ENCODE measurements at places on chromosomes 7 and 10.

DNA sequence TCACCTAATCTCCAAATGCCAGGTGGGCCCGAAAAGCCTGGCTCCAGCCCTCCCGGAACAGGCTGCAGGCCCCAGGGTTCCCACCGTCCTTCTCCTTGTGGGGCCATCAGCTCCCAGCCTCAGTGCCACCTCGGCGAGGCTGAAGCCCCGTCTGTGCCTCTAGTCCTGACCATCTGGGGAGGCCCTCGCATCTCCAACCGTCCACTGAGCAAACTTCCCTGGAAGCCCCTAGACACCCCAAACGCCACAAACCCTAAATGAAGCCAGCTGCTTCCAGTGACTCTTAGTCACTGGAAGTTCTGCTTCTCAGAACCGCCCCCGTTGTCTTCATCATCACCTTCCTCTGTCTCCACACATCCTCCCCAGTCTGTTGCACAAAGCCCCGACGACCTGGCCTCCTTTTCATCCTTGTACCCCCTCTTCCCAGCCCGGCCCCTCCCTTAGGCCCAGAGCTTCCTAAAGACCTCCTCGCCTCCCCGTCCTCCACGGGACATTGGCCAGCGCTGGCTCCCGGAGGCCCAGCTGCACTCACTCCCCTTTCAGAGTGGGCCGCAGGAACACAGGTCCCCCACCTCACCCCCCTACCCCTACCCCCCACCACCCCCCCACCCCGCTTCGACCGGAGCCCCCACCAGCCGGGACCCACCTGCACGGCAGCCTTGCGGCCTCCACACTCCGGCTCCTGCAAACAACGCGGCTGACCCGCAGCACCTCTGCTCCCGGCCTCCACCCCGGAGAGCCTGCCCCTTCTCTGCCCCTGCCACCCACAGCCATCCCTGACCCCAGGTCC lies 1.1 kb upstream of the DIP2C start:
- DNase-seq, result peak; percentile 31

DNA sequence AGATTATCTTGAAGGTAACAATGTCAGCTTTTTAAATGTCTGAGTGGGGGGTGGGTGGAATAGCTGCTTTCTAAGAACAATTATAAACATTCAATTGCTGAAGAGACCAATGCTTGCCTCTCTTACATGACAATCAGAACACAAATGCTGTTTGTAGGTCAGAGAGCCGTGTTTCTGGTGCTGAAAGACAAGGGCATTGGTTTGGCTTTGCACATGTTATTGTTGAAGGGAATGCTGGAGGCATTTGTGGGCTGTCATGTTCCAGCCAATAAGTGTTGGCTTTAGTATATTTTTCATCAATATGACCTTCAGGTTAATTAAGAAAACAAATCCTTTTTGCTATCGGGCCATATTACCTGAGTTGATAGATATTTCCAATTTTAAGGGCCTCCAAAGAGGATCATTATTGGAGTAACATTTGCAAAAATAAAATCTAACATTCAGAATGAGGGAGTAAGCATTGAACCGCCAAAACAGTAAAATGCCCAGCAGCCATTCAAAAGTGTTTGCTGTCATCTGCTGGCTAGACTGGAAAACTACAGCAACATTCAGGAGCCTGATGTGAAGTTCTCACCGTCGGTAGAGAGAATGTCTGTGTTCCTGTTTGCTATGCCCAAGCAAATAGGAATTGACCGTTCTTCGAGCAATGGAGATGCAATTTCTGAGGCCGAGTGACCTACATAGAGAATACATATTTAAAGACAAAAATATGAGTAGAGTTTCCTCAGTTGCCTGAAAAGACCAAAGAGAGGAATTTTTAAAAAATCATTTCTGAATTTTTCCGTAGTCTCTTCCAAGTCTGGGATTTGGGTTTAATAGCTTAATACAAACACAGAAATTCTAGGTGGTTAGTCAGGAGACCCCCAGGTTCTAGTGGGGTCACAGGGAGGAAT lies 118.9 kb downstream of the APBB1IP start:
- DNase-seq, result peak; percentile 43

DNA sequence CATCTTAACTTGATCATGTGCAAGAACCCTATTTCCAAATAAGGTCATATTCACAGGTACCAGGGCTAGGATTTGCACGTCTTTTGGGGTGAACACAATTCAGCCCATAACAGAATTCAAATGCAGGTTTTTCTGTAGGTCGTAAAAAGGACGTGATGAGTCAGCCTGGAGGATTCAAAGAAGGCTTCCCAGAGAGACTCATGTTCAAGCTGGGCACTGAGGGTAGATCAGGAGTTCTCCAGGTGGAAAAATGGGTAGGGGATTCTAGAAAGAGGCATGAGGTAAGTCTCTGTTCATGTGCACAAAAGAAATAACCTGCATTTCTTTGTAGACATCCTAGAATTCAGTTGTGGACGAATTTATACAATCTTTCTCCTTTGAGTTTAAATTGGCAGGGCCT lies 160.4 kb downstream of the RPS24 start:
- no peak for DNase-seq

DNA sequence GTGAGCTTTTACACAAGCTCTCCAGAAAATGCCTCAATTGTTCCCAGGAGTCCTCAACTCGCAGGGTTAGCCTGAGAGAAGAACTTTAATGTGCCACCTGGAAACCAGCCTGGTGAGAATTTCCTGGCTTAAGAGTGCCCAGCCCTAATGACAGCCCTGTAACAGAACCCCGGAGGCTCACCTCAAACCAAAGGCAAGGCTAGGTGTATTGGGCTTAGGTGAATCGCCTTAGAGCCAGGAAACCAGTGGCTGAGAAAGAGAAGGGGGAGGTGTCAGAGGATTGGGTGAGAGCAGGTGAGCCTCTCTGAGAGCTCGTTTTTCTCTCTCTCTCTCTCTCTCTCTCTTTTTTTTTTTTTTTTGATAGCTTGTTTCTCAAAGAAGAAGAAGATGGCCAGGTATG lies 7.3 kb downstream of the OCM2 start:
- no peak for DNase-seq

- no peak for DNase-seq
Measured at GRCh38 chr10:48691812-48692528, 7.3 kb downstream of the WDFY4 start.

DNA sequence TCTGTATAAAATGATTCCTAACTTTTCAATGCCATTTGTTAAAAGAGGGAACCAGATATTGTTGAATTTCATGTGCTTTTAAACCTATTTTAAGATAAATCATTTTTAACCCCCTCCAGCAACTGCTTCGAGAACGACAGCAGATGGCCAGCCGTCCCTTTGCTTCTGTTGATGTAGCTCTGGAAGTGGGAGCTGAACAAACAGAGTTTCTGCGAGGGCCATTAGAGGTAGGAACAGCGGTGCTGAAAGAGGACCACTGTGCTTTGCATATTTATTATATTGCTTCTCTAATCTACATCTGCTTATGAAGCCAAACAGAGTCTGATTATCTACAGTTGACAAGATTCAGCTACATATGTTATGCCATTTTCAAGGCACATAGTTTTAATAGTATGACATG lies 545.9 kb downstream of the GFRA1 start:
- no peak for DNase-seq

DNA sequence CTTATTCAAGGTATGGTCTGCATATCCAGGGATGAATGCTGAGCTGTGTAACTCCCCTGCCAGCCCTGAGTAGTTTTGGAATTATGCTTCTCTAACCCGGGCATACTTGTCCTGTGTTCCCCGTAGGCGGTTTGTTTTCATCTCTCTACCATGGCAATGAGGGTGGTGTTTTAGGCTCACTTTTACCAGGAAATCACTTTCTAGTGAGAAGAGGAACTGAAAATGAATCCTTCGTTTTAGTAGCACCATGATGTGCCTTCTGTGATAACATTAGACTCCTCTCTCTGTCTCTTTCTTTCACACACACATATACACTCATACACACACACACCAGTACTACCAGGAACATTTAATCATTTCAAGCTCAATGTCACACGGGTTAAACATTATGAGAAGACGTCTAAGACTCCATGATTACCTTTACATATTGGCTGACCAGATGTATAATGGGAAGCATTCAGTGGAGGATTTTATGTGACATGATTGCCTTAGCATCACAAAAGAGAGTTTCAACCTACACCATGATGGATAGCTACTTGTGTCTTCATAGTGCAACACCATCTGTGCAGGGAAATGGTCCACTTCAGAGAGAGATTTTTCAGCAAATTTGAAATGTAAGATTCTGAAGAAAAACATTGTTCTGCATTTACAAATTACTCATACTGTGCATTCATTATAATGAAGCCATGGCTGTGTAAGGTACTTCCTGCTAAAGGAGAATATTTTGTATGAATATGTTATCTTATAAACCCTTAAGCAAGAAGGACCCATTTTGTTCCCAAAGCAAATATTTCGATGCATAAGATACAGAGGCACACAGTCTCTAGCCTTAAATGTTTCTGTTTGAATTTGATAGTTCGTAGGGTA lies 31.0 kb upstream of the PFKP start:
- peak; percentile 87 for DNase-seq

DNA sequence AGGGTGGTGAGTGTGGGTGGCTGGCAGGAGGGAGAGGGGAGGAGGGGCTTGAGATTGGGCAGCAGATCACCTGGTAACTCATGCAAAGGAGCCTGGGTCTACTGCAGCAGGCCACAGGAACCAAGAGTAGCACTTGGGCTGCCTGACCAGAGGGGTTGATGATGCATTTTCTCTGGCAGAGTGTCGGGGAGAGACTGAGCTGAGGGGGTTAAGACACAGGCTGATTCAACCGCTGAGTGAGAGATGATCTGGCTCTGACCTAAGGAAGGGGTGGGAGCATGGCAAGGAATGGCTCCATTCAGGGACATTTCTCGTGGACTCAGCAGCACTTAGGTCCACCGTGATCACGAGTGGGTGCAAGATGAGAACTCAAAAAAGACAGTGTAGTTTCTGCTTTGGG lies 115.5 kb upstream of the STK17A start:
- no peak for DNase-seq

GRCh38 chr10:13437026-13437555 lies 89.0 kb upstream of the SEPHS1 start:
- no peak for DNase-seq

- no peak for DNase-seq
Measured at GRCh38 chr7:135490783-135491182, 19.1 kb downstream of the CNOT4 start.

GRCh38 chr10:124725171-124725631 lies 19.0 kb downstream of the FAM53B start:
- no peak for DNase-seq

DNA sequence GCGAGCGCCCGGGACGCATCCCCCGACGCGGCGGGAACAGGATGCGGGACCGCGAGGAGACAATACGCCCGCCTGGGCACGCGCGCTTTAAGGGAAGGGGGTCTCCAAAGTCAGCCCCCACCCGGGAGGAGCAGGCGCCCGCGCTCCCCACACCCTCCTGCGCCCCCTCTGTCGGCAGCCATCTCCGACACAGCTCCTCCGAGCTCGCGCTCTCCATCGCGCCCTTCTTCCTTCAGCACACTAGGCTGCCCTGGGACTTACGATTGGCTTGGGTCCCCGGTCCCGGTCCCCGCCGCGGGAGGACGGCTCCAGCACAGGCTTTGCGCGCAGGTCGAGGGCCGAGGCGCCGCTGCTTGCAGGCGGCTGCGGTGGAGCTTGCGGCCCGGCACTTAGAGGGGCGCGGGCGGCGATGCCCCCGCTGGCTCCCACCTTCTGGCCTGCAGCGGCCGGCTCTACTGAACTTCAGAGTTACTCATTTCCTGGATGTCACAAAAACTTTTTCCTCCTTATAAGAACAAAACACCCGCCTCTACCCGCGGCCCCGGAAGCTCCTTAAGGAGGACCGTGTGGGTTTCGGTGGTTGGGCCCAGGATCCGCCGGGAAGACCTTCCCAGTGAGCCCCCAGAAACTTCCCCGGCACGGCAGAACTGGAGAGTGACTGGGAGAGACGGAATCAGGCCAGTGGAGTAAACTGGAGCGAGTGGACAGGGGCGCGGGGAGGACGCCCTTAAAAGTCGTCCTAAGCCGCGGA lies at the start of gene ITPRIP:
Gene ITPRIP, minus strand, starts transcription at position 481 of the 751 bp plus-strand sequence. CDS start 22,414 bp downstream, outside the sequence.
- peak; percentile 79 for DNase-seq

DNA sequence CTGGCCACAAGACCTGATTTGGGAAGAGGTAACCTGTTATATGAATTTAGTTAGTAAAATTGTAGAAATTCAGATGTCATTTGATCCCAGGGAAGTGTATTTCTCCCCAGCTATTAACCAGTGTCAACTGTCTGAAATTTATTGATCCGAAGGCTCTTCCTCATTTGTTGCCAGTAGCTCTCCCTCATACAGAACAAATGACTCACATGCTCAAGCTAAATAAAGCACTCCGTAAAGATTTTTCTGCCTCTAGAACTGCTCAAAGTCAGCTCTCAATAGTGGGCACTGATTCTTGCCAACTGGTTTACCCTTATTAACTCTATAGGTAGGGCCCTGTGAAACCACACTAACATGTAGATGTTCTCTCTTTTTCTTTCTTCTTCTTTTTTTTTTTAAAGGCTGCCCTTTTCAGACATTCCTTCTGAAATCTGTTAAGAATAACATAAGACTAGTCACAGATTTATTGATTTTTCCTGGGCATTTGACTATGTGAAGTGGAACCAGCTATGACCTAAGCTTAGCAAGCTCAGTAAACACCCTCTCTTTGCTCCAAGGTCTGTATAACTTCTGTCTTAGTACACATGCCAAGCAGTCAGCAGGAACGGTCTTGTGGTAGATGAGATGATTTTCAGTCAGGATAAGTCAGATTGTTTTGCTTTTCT lies 21.8 kb downstream of the RPA3 start:
- no peak for DNase-seq

DNA sequence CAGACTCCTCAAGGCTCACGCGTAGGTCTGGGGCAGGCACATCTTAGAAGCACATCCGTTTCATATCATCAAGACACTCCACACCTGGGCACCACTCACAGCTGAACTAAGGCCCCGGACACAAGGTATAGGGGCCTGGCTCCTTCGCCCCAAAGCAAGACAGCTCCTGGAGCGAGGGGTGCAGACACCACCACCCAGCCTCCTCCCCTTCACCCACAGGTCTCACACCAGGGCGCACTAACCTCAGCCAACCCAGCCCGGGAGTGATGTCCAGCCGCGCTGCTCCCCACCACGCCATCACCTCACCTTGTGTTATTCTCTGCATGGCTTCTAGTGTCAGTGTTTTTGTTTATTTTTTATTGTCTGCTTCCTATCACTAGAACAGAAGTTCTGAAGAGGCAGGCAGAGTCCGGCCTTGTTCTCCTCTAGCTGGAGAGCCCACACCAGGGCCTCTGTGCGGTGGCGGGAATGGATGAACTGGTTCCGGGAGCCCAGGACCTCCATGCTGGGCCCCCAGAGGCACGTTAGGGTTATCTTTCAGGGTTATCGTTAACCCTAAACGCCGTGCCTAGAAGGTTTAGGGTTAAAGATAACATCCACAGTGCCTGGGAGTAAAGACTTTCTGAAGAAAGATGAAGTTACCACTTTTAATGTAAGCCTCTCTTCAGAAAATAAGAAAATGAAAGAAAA lies 21.8 kb downstream of the BRI3 start:
- DNase-seq, result no peak
